Foreskin keratinocyte (primary cell): ENCODE measurements at places on chromosomes 5 and 9. TPM values are rescaled to one million over a fixed set of nuclear protein-coding genes. Genes with fewer than 3 reads are reported as not detected.

Gene POLR3G
- 21.6 and 24.1 TPM in 2 replicates for total RNA-seq

Gene TMEFF1
- 0.46 and 0.54 TPM in 2 replicates for total RNA-seq

Gene ZFP37
- total RNA-seq: 1.0 and 1.2 TPM in 2 replicates

Gene PCDHGA2
- total RNA-seq: 0.04 and 0.10 TPM in 2 replicates

DNA sequence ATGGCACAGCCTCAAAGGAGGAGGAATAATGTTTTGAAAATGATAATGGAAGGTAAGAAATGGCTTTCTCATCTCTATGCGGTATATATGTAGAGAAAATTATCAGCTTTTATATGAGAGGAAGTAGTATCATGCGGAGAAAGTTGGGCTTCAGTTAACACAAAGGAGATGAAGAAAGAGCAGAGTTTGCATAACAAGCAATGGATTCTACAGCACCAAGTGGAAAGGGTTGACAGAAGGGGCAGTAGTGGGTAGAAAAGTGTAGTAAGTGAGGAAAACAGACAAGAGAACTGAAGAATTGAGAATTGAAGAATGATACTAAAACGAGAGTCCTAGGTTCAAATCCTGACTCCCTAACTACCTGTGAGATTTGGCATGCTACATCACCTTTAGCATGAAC is 51.0 kb downstream of the GNG10 start:
- DNase-seq: no peak

DNA sequence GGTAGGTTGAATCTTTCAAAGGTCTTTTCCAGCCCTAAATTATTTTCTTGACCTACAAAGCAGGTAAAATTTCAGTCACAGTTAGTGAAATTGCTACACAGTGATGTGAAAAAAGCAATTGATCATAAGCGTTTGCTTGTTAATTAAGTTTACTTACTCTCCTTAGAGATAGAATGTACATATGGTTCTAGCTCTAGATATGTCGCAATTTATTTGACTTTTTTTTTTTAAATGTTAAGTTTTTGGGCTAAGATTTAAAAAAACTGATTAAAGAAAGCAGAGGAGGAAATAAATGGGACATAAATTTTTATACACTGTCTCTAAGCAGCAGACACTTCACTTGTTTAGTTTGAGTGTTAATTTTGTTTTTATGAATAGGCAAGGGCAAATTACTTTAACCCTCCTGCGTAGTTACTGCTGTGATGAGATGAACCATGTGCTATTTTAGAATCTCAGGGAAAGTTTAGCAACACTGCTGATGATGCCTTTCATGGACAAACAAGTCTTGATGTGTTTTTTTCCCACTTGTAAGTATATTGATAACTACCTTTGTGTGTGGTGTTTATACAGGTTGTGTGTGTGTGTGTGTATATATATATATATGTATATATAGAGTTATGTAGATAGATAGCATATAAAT is 38.3 kb upstream of the FAM120AOS start:
- DNase-seq: no peak

DNA sequence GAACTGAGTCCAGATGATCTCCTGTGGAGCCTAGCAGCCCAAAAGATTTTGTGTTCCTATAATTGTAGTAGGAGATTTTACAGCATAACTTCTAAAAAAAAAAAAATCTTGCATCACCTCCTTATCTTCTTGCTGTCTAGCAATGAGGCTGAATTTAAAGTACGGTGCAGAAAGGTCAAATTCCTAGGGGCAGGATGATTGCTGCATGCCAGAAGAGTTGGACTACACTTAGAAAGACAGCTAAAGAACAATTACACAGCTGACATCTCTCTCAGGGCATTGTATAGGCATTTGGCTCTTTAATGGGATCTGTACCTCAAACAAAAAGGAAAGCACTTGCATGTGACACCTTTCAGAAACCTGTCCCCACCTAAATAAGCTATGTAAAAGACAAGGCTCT is 443.2 kb downstream of the HCN1 start:
- DNase-seq: no peak

DNA sequence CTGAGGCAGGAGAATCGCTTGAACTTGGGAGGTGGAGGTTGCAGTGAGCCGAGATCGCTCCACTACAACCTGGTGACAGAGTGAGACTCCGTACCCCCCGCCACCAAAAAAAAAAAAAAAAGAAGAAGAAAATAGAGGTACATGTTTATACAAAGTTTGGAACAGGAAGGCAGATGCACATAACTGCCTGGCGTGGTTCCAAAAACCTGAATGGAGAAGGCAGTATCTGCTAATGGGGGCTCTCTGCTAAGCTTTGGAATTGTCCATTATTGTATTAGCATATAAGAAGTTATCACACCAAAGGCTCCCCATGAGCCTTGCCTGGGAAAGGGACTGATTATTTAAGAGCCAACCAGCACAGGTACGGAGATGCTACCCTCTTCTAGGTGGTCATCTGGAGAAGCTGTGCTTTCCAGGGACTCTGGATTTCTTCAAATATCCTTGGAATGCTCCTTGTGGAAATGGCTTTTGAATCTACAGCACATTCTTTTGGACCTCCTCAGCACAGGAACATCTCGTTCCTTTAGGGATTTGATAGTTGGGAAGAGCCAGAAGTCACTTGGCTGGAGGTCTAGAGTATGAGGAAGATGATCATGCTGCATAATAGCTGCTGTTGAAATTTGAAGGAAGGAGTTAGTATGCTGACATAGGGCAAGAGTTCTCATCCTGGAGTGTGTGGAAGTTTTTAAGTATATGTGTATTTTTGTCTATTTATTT is 42.5 kb upstream of the ABCA1 start:
- no peak for DNase-seq

DNA sequence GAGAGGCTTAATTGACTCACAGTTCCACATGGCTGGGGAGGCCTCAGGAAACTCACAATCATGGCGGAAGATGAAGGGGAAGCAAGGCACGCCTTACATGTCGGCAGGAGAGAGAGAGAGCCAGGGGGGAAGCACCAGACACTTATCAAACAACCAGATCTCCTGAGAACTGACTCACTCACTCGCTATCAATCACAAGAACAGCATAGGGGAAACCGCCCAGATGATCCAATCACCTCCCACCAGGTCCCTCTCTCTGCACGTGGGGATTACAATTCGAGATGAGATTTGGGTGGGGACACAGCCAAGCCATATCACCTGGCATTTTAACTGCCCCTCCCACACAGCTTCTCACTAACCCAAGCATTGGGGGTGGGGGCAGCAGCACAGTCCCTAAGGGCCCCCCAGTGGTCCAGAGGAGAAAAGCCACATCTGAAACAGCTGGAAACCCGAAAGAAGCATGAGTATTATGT is 76.1 kb upstream of the ASS1 start:
- peak; percentile 27 for DNase-seq

DNA sequence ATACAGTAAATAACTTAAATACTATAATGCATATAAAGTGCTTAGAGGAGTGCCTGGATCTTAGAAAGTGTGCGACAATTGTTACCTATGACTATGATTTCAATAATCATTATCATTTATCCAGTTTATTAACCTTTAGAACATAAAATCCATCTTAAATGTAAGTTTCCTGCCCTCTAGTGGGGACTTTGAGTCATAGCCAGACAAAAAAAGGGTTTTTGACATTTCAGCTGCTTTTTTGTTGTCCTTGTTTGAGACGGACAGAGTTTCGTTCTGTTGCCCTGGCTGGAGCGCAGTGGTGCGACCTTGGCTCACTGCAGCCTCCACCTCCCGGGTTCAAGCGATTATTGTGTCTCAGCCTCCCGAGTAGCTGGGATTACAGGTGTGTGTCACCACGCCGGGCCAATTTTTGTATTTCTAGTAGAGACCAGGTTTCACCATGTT is 9.7 kb upstream of the C9orf152 start:
- peak; percentile 18 for DNase-seq
